ENCODE measurements at places on chromosomes 1 and 21.

- DNase-seq, result peak; percentile 18
Observed at GRCh38 chr1:56098946-56099345, 480.4 kb downstream of the PLPP3 start.

DNA sequence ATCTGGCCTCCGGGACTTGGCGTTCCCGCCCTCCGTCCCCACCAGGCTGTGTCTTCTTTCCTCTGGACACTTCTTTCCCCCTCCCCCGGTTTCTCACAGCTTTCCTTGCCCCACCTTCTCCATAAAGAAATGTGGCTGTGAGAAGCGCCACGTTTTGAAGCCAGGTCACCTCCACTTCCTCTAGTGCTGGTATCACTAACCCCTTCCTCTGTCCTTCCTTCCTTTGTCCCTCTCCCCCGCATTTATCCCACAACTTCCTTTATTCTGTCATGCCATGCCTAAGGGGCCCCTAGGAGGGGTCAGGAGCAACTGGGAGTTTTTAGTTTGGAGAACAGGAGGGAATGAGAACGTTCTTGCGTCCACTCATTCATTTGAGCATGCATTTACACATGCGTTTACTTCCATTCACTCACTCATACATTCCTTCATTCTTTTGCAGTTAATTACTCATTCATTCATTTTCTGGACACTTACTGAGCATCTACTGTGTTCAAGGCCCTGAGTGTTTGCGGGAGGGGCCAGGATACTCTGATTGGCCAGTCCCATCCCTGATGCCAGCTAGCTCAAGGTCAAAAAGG, 5.0 kb upstream of the ACOT11 start:
- DNase-seq, result no peak

- DNase-seq, result no peak
Observed at GRCh38 chr1:5370311-5370710, 621.9 kb downstream of the NPHP4 start.

DNA sequence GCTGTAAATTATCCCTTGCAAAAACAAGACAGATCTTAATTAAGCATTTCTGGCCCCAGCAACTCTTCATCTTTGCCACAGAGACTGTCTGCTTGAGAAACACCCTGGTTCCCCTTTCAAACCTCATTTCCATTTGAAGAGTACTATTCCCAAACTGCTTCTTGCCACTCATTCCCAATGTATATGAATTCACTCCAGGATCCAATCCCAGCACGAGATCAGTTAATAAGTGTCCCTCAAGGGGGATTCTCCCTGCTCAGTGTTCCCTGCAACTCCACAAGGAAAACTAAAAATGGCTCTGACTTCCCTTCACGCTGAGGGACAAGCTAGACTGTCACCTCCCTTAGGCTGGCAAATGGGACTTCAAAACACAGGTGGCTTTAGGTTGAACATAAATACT, 173.2 kb downstream of the SIPA1L2 start:
- DNase-seq, result no peak

DNA sequence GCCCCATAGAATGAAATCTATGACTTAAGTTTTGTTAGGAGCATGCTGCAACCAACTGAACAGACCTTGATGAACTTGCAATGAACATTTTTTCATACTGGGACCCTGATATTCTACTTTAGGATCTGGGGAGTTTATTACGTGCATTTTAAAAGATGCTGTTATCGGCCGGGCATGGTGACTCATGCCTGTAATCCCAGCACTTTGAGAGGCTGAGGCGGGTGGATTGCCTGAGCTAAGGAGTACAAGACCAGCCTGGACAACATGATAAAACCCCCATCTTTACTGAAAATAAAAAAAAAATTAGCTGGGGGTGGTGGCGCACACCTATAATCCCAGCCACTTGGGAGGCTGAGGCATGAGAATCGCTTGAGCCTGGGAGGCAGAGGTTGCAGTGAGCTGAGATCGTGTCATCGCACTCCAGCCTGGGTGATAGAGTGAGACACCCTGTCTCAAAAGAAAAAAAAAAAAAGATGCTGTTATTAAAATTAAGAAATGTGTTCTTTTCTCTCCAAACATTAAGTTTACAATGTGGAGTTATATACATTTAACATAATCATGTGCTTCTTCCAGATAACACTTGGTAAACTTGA, 7.1 kb downstream of the MPZL1 start:
- no peak for DNase-seq

DNA sequence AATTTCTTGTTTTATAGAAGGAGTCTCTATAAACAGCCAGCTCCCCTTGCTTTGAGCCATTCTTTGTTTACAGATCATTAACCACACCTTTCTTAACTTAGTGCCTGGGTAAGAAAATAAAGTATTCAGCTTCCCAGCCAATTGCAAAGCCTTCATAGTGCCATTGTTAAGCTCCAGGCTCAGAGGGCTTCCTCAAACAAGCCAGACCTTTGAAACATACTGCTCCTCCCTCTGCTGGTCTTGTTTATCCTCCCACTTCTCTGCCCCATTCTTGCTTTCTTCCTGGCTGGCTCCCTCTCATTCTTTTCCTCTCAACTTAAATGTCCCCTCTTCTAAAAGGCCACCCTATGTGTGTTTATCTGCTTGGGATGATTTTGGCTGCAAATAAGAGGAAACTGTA, 319.4 kb upstream of the ST6GALNAC5 start:
- DNase-seq, result no peak

DNA sequence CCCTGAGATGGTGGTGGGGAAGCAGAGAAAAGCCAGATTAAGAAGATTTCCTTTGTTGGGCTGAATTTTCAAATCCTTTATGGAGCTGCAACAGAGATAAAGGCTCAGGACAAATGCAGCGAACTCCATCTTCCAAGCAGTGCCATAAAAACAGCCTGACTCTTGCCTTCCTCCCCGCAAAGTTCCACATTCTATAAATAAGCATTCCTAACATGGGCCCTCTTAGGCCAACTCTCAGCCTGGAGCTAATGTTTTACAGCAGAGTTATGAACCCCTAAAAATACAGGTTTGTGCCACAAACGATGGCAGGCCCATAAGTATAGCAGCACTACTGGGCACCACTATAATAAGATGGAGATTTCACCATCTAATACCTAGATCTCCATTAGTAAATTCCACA, 27.2 kb downstream of the LMO4 start:
- no peak for DNase-seq

GRCh38 chr1:30101487-30102227, 621.7 kb downstream of the MATN1 start:
- DNase-seq, result no peak

DNA sequence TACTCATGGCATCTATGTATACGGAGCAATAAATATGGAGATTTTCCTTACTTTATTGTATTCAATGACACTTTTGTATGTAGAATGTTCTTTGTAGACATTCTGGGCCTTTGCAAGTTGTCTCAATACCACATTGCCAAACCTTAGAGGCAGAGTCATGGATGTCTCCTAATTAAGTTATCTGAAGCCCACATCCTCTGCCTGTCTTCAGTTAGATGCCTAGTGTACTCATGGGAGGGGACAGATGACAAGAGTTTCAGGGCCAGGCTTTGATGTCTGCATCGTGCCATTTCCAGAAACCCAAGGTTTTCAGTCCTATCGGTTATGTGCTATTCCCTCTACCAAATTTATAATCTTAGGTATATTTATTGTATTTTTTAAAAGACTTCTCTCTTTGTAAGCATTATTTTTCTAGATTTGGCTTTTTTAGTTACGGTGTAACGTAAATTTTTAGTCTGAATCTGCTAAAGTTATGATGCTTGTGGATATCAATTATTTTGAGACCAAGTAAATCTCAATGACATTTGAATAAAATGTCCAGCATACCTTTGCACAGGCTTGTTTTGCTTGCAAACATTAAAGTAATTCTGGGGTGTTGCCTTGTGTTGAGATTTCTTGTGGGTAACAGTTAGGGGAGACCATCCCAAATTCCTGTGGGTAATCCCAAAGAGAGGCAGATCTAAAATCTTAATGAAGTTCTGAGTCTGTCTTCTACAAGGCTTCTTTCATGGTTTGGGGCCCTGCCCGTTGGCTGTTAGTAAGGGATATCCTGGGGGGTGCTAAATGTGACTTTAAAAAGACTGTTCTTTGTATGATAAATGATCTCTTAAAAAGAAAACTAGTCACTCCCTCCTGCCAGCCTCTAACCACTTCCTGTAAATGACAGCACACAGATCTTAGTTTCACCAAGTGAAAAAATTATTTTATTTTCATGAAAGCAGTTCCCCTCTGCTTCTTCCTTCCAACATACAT, 8.0 kb upstream of the MACF1 start:
- peak; percentile 66 for DNase-seq

GRCh38 chr1:231750296-231750695, 123.7 kb downstream of the DISC1 start:
- no peak for DNase-seq

- DNase-seq, result no peak
Observed at GRCh38 chr1:38964140-38964548, 22.5 kb upstream of the RHBDL2 start.

DNA sequence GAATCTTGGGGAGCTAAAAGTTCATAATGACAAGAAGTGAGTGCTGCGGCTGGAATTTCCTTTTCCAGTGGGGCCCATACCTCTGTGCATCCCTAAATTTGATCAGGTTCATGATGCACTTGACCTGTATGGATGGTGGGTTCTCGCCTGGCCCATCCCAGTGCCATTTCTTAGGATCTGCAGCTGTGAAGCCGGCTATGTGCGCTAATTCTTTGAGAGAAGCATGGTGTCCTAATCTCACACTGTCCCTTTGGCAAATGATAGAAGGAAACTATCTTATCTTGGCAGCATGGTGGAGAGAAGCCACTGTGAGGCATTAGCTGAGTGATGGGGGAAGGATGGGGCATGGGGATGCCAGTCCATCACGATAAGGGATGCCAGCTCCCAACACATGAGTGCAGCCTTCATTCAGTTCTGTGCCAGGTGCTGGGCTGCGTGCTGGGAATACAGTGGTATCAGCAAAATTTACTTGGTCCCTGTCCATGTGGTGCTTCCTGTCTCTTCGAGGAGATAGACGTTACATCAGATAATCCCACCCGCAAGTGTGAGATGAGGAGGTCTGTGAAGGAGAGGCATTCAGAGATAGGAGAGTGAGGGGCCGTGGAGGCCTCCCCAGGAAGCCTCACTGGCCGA, 30.5 kb downstream of the STUM start:
- no peak for DNase-seq

DNA sequence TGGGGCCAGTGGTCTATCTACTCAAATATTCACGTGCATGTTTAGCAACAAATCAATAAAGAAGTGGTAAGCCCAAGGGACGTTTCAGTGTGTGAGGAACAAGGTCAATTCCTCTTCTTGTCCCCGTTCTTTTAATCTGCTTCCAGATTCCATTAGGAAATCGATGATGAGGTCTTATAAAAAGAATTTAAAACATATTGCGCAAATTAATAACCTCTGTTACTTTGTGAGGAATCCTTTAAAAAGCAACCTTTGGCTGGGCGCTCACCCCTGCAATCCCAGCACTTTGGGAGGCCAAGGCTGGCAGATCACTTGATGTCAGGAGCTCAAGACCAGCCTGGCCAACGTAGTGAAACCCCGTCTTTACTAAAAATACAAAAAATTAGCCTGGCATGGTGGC, 113.0 kb upstream of the TMPRSS2 start:
- no peak for DNase-seq

- no peak for DNase-seq
Observed at GRCh38 chr1:94669198-94669597, 127.6 kb upstream of the F3 start.

- DNase-seq, result no peak
Observed at GRCh38 chr21:46472246-46472645, 13.6 kb downstream of the DIP2A start.

- no peak for DNase-seq
Observed at GRCh38 chr1:93784538-93784937, 94.5 kb downstream of the DNTTIP2 start.

DNA sequence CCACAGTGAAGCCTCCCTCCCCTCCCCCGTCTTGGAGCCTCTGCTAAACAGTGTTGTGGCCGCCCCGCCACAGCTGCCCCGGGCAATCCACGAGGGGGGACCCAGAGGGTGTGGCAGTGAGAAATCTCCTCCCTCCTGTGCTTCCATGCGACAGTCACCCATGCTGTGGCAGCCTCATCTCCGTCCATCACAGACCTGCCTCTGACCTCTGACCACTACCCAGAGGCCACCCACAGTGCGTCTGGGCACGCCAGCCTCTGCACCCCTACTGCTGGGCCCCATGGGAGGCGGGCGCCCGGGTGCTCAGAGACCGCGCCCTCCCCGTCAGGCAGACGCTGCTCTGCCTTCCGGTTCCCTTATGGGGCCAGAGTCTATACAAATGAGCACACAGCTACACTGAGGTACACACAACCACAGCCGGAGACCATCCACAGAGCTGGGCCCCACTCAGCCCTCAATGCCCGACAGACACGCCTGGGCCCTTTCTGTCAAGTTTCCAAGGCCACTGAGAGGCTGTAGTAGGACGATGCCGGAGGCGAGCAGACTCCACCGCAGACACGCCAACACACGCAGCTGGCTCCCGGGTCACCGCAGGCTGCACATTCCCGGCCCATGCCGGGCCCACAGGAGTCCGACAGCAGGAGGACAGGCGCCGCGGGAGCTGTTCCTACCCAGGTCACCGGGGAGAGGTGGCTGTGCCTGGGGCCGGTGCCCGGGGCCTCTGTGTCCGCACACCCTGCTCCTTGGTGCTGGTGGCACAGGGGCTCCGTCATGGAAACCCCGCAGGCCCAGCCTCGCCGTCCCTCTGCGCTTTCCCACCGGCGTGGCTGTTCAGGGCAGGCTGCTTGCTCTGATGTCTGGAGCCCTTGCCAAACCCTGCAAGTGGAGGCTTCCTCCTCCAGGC, 23.9 kb upstream of the TMEM52 start:
- DNase-seq, result no peak

GRCh38 chr1:212981571-212982328, 31.4 kb downstream of the VASH2 start:
- DNase-seq, result peak; percentile 28

DNA sequence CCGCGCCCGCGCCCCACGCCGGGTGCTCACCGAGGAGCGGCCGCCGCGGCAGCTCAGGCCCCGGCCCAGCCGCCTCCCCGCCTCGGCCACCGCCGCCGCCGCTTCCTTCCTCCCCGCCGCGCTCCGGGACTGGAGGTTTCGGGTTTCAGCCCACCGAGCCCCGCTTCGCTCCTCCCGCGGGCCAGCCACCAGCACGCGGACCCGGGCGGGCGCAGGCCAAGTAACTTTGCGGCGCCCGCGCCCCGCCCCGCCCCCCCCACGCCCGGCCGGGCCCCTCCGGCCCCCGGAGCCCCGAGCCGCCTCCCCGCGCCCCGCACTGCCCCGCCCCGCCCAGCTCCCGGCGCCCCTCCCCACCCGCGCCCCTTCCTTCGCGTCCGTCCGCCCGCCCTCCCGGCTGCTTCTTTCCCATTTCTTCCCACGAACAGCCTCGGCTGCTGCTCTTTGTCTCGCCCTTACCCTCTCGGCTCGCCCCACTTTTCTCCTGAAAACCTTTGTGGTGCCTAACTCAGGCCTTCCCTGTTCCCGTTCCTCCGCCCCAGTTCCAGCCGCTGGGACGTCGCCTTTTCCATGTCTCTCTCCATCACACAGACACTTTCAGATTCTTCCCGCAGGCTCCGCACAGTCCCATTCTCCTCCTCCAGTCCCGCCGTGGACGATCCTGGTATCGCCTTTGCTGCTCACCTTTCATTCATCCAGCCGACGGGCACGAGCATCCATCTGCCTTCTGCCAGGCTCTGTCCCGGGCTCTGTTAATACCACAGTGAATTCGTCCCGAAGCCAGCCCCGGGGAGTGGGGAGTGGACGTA, at the start of gene GPR161:
Gene GPR161, minus strand, starts transcription at position 222 of the 806 bp plus-strand sequence. CDS start 32,080 bp downstream, outside the sequence.
- peak; percentile 77 for DNase-seq
